Forelimb muscle (tissue), 1 donor: ENCODE measurements at places on chromosomes 5 and 9.

DNA sequence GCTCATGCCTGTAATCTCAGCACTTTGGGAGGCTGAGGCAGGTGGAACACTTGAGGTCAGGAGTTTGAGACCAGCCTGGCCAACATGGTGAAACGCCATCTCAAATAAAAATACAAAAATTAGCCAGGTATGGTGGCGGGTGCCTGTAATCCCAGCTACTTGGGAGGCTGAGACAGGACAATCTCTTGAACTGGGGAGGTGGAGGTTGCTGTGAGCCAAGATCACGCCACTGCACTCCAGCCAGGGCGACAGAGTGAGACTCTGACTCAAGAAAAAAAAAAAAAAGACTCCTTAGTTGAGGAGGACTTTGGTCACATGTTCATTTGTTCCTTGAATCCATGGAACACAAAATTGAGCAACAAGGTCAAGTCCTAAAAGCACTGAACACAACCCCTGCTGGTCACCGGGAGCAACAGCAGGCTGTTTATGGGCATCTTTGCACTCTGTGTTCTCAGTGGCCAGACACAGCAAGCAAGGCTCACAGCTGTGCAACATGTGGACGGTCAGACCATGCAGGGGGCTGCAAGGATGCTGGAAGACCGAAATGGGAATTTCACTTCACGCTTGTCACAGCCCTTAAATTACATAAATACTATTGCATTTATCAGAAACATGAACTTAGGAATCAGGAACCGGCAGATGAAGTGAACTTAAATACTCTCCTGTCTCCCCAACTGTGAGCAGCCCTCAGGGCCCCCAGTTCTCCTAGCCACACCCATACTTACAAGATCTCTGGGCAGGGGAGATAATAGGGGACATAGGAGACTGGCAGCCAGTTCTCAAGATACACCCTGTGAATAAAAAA is 2.8 kb downstream of the GBGT1 start:
- DNase-seq = no peak

DNA sequence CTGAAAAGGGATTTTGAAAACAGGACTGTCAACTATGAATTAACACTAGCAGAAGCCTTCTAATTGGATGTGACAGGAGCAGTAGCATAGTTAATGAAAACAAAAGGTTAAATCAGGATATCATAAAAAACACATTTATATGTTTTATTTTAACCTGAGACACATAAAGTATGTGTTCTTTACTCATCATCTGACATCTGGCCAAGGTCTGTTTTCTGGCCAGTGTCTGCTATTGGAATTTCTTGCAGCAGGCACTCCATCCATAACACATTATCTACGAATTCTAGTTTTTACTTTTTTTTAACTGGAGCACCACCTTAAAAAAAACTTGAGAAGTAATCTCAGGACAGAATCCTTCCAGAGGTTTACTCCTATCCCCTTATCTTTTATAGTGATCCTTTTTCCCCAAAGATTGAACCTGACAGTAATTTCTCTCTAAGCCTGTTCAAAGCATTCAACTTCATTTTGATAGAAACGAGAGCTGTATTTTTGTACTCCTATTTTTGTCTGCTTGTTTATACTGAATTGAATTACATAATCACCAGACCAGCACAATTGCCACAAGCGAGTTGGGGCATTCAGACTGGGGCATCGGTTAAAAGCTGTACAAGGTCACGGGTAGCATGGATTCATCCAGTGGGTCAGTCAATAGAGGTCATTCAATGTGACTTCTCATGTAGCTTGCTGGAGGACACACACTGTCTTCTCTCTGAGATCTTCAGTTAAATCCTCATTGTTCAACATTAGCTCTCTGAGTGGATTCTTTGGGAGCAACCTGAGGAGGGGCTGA is 205.6 kb upstream of the CLINT1 start:
- peak; percentile 43 for DNase-seq

- no peak for DNase-seq
These were observed 31.1 kb upstream of the TRIM14 start for GRCh38 chr9:98150164-98150563.

GRCh38 chr5:95369782-95370181 is 21.4 kb upstream of the FAM81B start:
- DNase-seq = no peak
